ENCODE measurements at places on chromosomes 4 and X. TPM values are rescaled to one million over a fixed set of nuclear protein-coding genes. Genes with fewer than 3 reads are reported as not detected.

GRCh38 chr4:129839687-129840086, 743.7 kb downstream of the C4orf33 start:
- DNase-seq, result no peak

The HTR2C gene
- total RNA-seq, result under 0.01 TPM

- no peak for DNase-seq
These were observed 66.2 kb upstream of the TACR3 start for GRCh38 chr4:103786014-103786413.

The GAGE2A gene
- not detected for total RNA-seq

GRCh38 chr4:169279108-169279507, 8.4 kb upstream of the SH3RF1 start:
- DNase-seq, result no peak

The COX7B2 gene
- total RNA-seq, result not detected

The FAM236C gene
- not detected for total RNA-seq

DNA sequence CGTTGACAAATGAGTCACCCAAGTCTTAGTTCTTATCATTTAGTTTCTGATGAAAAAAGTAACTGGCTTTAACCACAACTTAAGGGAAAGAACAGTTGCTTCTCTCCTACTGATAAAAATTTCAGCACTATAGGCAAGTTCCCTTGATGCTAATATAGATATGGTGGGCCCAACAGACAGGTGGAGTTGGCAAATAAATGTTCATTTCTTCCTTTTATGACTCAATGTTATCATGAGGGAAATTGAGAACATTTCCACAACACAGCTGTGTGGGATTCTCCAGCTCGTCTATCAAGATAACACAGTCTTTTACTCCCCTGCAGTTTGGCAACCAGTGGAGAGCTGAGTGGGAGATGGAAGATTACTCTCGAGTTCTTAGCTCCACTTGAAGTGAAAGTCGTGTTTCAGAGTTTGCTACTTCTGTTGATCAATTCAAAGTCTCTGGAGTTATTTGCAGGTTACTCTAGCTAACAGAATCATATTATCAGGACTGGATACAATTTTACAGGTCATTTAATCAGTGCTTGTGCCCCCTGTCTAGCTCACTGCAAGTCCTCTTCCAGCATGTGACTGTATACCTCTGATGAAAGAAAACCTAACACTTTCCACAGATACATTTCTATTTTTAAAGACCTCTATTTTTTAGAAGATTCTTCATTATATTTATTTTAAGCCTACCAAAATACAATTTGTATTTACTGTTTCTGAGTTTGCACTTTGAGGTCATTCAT, 270.6 kb upstream of the GK2 start:
- peak; percentile 40 for DNase-seq

DNA sequence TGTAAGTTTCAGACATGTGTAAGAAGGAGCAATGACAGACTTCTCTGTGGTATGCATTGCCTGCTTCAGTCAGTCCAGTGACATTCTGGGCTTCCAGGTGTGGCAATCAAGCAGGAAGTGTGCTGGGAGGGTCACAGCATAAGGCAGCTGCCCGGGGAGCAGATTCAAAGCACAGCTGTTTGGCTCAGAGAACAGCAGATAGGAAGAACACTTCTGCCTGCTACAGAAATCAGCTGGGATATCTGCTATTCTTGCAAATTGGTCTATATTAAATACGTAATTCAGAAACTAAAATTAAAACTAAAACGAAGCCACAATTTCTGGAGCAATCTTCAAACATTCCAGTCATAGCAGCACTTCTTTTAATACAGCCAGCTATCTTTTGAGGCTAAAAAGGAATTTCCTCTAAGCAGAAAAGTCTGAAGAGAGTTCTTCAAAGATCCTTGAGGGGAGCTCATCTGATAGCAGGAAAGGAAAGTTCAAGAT, 47.5 kb upstream of the GALNT7 start:
- DNase-seq, result peak; percentile 13

- DNase-seq, result no peak
These were observed 3.5 kb downstream of the EDA2R start for GRCh38 chrX:66635360-66635759.

The IL13RA2 gene
- under 0.01 TPM for total RNA-seq

The SPINK2 gene
- 209 TPM for total RNA-seq

The GYG2 gene
- total RNA-seq, result 1.6 TPM

The RAB39B gene
- total RNA-seq, result 3.2 TPM

DNA sequence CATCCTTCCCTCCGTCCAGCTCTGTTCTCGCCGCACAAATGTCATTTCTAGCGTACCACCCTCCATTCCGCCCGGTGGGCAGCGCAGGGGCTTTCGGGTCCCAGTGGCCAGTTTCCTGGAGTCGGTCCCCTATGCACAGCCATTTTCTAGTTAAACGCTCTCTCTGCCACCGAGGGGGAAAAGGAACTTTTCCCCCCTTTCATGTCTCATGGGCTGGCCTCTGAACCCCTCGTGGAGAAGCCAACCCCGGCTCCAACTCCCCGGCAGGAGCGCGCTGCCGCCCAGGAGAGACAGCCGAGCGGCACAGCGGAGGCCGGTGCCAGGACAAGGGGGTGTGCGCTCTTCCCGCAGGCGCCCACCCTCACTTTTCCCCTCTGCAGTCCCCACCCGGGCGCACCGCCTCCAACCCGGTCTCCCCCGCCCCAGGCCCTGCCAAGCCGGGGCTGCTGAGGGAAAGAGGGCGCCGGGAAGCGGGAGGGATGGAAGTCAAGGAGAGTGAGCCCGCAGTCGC, 662 bp downstream of the APBB2 start:
- peak; percentile 27 for DNase-seq

- no peak for DNase-seq
These were observed 79.2 kb upstream of the DDIT4L start for GRCh38 chr4:100269446-100269845.

The ADGRL3 gene
- total RNA-seq, result under 0.01 TPM

The PPARGC1A gene
- not detected for total RNA-seq

The FRMD7 gene
- not detected for total RNA-seq

DNA sequence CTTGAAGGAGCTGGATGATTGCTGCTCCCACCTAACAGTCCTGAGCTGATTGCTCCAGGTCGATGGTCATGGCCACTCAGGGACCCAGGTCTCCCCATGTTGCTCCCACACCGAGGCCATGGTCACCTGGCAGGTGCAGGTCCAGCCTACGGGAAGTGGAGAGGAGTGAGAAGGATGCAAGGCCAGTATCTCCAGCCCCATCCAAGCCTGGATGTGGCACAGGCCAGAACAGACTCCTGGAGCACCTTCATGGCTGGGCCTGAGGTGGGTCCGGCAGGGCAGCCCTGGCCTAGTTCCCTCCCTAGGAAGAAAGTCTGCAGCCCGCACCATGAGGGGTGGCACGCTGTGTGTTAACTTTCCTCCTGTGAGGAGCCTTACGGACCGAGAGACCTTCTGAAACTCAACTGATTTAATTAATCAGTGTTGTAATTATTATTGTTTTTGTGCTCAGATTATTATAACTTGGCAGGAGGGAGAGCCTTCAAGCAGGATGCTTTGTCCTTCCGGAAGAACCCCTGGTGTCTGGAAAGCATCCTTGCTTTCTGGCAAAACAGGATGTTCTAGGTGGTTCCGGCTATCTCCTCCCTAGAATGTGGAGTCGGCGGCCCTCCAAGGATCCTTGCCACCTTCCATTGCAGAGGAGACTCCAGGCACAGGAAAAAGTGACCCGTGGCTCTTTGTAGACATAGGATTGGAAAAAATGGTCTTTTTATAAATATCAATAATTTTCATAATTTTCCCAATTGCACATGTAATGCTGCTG, 92.3 kb upstream of the ADRA2C start:
- no peak for DNase-seq

DNA sequence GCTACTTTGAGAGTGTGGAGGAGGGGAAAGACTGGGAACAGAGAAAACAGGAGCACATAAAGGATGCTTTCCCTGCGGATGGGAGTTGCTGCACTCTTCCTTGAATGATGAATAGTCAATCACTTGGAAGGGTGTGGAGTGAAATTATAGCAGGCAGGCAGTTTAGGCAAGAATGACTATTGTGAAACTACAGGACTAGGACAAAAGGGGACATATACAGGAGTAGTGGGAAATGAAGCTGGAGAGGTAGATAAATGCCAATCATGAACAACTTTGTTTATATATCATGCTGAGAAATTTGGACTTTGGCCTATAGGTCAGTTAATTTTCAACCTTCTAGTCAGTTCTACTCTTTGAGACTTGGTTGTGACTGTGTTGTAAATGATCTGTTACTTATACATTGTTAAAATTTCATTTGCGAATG, 76.9 kb downstream of the PAQR3 start:
- DNase-seq, result no peak

GRCh38 chr4:99670409-99671073, 12.9 kb upstream of the C4orf54 start:
- peak; percentile 55 for DNase-seq

The FAM47C gene
- total RNA-seq, result not detected

GRCh38 chrX:102560423-102561068, 38.8 kb upstream of the ARMCX5 start:
- DNase-seq, result no peak

- no peak for DNase-seq
These were observed 11.1 kb downstream of the TBL1X start for GRCh38 chrX:9475984-9476383.

The RHOXF2 gene
- not detected for total RNA-seq

The BCLAF3 gene
- 1.6 TPM for total RNA-seq

DNA sequence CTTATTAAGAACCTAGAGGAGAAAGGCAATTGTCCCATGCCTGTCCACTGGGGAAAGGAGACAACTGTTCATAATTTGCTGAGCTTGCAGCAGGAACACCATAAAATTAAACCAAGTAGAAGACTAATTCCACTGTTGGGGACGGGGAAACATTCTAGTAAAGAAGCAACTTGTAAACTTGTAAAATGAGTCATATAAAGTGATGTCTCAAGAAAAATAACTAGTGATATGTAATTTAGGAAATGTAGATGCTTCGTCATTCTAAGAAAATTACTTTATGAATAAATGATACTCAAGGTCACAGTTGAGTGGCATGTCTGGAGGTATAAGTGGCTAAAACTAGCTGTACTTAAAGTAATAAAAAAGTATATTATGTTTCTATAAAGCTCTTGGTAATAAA, 121.2 kb upstream of the MID1 start:
- no peak for DNase-seq

- DNase-seq, result no peak
These were observed 183.2 kb downstream of the RAP1GDS1 start for GRCh38 chr4:98444371-98444770.

DNA sequence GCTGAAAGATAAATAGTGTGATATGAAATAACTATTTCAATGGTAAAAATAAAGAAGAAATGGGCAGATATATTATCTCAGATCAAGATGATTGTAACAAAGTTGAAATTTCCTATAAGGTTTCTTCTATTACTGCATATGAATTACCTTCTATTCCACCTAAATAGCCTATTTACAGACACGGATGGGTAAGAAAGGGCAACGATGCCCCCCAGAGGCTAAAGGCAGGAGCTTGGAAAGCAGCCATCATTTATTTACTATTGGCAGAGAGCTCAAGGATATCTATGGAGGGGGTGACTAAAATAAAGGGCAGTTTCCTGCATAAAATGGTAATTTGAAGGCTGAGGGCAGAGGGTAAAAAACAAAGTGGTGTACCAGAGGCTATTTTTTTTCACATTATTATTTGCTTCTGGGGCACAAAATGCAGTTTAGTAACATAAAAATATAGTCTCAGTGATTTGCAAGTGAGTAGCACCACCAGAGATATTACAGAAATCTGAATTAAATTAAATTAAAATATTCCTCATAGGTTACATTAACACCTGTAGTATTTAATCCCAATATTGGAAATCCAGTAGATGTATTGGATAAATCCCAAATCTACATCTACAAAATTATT, 123.1 kb downstream of the BTC start:
- peak; percentile 66 for DNase-seq

The SNCA gene
- 18.6 TPM for total RNA-seq

- no peak for DNase-seq
These were observed 1097.0 kb downstream of the PDHA2 start for GRCh38 chr4:96936886-96937285.

GRCh38 chr4:165382640-165383039, 3.8 kb downstream of the CPE start:
- DNase-seq, result no peak

GRCh38 chr4:32251926-32252325, 1531.8 kb downstream of the PCDH7 start:
- no peak for DNase-seq

The CT47B1 gene
- not detected for total RNA-seq

The TMPRSS11F gene
- total RNA-seq, result not detected

- no peak for DNase-seq
These were observed 226.7 kb downstream of the RBMX2 start for GRCh38 chrX:130628516-130628915.

- DNase-seq, result peak; percentile 88
These were observed 106.1 kb downstream of the PDGFC start for GRCh38 chr4:156865451-156865850.

DNA sequence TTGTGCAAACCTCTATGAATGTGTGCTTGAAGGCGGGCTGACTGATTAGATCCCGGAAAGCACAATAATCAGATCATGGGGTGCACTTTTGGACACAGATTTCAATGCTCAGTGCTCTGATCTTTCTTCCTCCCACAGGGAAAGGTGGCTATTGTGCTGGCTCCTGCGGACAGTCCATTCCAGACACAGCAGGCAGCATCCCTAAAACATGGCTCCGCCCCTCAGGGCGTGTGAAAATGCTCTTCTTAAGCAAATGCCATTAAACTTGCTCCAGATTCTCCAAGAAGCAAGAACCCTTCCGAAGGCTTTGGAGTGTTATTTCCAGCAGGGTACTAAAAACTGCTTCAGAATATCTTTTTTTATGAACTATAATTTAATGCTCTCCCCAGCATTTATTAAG, 100.0 kb downstream of the SLC2A9 start:
- no peak for DNase-seq

The DRD5 gene
- not detected for total RNA-seq

DNA sequence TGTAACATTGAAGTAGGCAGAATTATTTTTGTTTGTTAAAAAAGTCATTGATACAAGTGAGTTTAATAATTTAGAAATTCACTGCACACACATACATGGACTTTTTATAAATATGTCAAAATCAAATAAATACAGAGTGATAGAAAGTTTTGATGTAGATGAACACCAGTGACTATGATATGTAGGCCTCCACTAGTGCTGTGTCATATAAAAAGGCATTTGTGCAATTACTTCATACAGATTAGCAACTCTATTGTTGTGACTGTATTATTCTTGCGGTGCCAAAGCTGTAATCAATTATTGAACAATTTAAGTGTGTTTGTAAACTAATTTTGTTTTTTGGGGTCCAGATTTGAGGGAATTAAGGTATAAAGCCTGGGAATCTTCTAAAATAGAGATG, 366.2 kb upstream of the PITX2 start:
- no peak for DNase-seq

- no peak for DNase-seq
These were observed 138.2 kb downstream of the PACRGL start for GRCh38 chr4:20838476-20838875.

The SLC6A8 gene
- 2.2 TPM for total RNA-seq

The AFP gene
- total RNA-seq, result not detected

The TLR2 gene
- total RNA-seq, result 3.5 TPM

GRCh38 chr4:4419896-4420295, 33.0 kb downstream of the NSG1 start:
- DNase-seq, result no peak

- no peak for DNase-seq
These were observed 25.9 kb downstream of the METTL14 start for GRCh38 chr4:118711052-118711451.

GRCh38 chr4:87848622-87849351, 16.0 kb downstream of the MEPE start:
- DNase-seq, result peak; percentile 71
